HCEC 1CT (cell line): ENCODE measurements at places on chromosomes 5 and 9.
A peak's percentile ranks its signal among the peaks of the same experiment; 100 is the strongest.

DNA sequence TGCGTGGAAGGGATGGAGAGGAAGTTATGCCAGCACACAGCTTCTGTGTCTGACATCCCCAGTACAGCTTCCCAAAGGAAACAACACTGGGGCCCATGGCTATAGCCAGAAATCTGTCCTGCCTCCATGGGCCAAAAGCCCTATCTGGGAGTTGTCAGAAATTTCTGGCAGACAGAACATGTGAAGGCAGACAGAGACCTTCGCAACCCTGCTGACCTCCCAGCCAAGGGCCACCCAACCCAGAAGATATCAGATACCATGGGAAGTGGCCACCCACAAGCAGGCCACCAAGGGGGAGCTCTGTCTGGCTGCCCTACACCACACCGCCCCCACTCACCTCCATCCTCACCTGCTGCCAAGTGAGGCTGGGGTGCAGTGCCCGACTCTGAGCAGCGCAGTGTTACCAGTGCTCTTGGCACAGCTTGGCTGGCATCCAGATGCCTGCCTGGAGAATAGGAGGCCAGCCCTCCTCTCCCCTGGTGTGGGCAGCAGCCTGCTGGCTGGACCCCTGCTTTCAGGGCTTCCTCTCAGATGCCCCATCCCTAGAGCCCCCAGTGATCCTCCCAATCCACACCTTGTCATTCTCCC is 61.6 kb upstream of the NEURL1B start:
- DNase-seq = no peak

GRCh38 chr5:38692346-38692745 is 135.9 kb upstream of the LIFR start:
- no peak for DNase-seq

GRCh38 chr5:130710596-130710995 is 454.5 kb downstream of the HINT1 start:
- peak; percentile 2 for DNase-seq

DNA sequence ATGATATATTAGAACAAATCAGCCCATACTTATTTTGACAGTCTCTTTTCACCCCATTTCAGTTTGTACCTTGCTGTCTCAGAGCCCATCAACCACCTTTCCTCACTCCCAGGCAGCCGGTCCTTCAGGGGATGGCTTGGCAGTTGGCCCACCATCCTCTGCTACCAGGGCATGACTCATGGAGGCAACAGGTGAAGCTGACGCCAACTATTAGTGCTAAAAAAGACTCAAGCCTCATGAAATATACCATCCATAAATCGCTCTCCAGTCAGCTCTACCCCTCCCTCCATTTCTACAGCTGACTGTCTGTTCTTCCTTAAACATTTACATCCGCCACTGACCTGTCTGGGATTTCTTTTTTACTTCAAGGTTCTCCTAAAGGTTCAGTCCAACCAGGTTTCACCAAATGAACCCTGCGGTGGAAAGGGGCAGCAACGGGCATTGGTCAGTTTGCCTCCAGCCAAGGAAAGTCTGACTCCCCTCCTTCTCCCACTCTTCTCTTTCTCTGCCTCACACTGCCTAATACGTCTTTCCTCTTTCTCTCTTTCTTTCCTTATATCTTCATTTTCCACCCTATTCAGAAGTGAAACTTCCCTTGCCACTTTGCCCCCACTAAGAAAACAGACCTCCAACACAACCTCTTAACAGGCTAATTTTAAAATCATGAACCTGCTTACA is 439.1 kb downstream of the RAB3C start:
- no peak for DNase-seq

- DNase-seq = no peak
These were observed 7.2 kb downstream of the TBCA start for GRCh38 chr5:77768978-77769377.

DNA sequence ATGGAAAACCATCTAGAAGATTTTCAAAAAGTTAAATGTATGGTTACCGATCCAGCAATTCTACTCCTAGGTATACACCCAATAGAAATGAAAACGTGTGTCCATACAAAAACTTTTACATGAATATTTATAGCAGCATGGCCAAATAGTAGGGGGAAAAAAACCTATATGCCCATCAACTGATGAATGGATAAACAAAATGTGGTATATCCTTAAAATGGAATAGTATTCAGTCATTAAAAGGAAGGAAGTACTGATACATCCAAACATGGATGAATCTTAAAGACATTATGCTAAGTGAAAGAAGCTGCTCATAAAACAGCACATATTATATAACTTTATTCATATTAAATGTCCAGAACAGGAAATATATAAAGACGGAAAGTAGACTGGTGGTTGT is 93.2 kb upstream of the SPOCK1 start:
- no peak for DNase-seq

DNA sequence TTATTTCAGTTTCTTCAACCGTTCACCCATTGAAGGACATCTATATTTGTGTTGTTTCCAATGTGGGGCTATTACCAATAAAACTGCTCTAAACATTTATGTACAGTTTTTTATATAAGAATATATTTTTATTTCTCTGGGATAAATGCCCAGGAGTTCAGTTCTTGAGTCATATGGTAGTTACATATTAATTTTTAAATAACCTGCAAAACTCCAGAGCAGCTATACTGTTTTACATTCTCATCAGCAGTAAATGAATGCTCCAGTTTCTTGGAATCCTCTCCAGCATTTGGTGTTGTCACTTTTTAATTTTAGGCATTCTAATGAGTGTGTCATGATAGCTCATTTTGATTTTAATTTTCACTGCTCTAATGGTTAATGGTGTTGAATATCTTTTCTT is 36.2 kb downstream of the CDK7 start:
- DNase-seq = no peak

GRCh38 chr9:9395539-9395938 is 1217.3 kb downstream of the PTPRD start:
- no peak for DNase-seq

DNA sequence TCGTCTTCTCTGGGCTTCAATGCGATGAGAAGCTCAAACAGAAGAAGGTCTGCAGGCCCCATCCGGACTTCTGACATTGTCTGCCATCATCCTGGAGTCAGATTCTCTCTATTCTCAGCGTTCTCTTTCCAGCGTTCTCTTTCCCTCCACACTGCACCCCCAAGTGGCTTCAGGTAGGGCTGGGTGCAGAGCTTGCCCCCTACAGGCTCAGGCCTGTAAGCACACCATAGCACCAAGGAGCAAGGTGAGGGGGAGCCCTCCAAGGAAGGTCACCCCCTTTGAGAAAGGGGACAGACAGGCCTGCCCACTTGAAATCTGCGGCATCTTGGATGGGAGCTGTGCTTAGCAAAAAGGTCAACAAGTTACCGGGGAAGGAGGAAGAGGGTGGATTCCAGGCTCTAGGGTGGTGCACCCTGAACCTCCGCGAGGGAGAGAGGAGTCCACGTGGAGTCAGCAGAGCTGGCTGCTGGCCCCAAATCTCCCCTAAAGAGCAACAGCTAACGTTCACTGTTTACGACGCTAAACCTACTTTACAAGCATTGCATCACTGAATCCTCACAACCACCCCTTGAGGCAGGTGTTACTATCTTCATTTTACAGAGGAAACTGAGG is 27.5 kb downstream of the GPX3 start:
- no peak for DNase-seq

DNA sequence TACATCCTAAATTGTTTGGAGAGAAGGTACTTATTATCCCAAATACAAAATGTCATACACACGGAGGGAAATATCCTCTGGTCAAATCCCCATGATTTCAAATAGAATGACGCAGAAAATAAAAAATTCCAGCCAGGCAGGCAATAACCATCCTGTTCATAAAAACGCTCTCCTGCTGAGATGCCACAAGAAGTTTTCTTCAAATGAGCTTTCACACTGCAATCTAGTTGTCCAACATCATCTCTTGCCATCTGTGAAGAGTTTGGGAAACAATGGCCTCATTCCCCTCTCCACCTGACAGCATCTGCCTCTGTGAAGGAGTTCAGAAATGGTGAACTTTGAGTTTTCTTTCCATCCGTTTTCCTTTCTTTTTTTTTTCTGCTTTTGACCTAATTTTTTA is 83.3 kb upstream of the SLC30A5 start:
- no peak for DNase-seq

GRCh38 chr5:138595180-138595795 is 20.1 kb upstream of the HSPA9 start:
- no peak for DNase-seq

DNA sequence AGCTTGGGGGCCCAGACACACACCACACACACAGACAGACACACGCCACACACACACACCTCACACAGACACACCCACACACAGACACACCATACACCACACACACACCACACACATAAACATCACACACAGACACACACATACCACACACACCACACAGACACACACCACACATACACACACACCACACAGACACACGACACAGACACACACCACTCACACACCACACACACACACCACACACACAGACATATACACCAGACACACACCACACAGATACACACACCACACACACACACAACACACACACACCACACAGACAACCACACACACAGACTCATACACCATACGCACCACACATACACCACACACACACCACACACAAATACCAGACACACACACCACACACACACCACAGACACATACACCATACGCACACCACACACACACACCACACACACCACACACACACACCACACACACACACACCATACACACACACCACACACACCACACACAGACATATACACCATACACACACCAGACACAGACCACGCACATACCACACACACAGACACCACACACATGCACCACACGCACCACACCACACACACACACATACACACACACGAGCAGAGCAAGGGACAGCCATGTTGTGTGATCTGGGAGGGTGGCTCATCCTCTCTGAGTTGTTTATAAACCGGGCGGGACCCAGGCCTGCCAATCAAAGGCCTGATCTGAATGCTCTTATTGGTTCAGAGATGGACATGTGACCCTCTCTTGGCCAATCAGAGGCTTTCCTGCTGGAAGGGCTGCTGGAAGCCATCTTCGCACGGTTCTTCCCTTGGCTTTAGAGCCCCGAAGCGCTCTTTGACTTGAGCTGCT is 148.3 kb downstream of the GAPVD1 start:
- DNase-seq = peak; percentile 27

DNA sequence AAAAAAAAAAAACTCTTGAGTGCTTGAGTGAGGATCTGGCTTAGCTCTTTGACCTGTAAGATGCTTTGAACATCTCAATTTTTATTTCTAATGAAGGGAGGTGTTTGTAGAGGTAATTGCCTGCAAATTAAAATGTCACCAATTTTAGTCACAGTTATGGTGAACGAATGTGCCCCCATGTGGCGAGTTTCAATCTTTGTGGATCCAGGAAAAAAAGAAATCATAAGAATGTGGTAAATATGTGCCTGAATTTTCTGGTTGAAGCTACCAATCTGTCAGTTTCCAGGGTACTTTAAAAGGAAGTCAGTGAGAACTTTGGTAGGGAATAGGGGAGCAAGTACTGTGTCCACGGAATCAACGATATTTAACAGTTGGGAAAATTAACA is 1772.4 kb upstream of the CDH9 start:
- peak; percentile 11 for DNase-seq

DNA sequence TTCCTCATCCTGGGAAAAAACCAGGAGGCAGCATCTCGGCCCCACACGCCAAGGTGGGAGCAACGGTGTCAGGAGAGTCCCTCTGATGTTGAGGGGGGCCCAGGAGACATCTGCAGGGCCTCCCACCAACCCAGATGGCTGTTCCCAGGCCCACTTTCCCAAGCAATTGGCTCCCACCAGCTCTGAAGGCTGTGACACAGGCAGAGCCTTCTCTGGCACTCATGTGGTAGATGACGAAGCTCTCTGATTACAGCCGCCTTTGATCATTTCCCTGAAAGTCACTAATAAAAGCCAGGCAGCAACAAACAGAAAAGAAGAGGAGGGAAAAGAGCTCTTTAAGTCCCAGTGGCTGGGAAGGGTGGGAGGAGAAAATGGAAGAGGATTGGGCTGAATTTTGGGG is 226.5 kb downstream of the CDK5RAP2 start:
- DNase-seq = no peak

DNA sequence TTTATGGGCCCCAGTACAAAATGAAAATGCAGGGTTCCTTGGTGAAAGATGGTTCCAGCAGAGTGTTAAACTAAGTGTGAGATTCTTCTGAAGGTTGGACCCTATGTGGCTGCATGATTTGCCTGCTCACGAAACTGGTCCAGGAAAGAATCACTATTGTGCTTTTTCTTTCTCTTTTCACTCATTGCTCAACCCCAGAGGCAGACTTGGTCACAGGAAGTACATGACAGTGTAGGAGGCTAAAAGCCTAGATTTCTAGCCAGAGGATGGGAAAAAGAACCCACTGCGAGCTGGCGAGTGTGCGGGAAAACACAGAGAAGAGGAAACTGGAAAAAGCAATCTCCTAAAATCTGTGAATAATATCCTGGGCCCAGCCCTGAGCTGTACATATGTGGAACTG is 18.6 kb downstream of the SLC36A2 start:
- no peak for DNase-seq

DNA sequence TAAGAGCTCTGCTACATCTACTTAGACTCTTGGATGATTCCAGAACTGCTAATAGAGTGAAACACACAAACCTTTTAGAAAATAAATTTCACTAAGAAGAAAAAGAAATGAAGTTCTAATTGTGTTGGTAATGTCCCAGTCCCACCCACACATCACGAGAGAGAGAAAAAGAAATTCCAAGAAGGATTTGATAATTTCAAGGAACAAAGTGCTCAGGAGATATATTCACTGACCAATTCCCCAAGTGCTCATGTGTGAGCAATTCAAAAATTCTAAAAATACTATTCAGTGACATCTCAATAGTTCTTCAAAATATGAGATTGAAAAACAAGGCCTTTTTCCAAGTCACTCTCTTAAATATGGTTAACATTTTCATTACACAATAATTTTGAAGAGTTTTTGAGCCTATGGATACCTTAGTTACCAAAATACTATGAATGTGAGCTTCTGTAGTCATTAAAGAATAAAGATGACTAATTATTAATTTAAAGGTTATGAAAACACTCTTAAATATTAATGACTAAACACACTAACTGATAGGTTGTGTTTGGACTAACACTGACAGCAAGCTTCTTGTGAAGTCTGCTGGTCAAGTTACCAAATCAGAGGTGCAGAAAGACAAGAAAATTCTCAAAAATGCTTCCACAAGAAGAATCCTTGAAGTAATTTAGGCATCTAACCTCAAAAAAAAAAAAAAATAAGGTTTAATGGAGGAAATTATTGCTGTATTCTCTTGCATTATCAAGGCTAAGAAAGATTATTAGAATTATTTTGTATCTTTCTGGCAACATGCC is 245.3 kb downstream of the PDE4D start:
- DNase-seq = no peak

DNA sequence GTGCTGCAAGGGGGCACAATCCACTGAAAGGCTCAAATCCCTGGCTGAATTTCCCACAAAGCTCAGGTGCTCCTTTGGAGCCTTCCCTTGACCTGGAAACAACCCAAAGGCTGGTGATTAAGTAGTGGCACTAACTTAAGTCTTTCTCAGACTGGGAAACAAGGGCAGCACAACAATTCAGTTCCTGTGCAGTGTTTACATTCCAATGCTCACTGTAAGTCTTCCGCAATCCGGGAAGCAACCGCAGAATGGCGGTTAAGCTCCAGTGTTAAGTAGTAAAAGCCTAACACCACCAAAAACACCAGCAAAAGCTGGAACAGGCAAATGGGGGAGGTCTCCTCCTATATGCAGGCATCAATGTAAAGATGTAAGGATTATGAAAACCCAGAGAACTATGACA is 117.2 kb downstream of the TRPM3 start:
- no peak for DNase-seq
